ENCODE measurements at places on chromosomes 1 and 21.

GRCh38 chr1:198328458-198329032, 171.7 kb downstream of the NEK7 start:
- DNase-seq, result no peak

- DNase-seq, result no peak
Measured at GRCh38 chr1:52164604-52165003, 22.7 kb downstream of the ZFYVE9 start.

GRCh38 chr1:31507221-31507620, 69.1 kb upstream of the TINAGL1 start:
- DNase-seq, result no peak

DNA sequence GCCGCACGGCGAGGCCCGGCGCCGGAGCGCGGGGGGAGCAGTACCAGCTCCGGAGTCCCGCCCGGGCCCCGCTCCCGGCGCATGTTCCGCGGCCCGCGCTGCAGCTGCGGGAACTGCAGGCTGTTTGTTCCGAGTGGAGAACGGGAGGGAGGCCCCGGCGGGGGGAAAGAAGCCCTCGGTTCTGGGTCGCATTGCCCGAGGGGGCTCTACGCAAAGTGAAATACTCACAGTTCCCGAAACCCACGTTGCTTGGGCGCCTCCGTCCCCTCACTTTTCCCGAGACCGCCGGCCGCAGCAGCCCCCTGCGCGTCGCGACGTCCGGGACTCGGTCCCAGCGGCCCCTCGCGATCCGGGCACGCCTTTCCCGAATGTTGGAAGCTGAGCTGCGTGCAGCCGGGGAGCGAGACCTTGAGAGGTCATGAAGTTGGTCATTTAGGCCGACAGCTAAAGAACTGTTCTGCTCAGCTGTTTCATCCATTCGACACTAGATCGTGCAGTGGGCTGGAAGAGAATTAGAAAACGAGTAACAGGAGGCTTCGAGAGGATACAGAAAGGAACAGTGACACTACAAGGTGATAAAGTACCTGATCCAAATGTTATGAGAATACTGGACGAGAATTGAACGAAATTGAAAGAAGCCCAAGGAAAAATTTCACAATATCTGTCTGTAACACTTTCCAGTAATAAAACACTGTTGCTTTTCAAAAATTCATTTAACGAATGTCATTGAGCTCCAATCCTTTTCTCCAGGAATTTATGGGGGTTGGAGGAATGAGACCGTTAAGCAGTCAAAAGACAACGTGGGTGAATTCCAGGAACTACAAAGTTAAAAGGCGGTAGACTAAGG, 657 bp upstream of the LIN9 start:
- DNase-seq, result no peak

All from urothelium cell line (cell line).